ENCODE measurements at places on chromosomes 4 and X.

GRCh38 chr4:18961266-18961665 lies 939.7 kb upstream of the LCORL start:
- DNase-seq: no peak

DNA sequence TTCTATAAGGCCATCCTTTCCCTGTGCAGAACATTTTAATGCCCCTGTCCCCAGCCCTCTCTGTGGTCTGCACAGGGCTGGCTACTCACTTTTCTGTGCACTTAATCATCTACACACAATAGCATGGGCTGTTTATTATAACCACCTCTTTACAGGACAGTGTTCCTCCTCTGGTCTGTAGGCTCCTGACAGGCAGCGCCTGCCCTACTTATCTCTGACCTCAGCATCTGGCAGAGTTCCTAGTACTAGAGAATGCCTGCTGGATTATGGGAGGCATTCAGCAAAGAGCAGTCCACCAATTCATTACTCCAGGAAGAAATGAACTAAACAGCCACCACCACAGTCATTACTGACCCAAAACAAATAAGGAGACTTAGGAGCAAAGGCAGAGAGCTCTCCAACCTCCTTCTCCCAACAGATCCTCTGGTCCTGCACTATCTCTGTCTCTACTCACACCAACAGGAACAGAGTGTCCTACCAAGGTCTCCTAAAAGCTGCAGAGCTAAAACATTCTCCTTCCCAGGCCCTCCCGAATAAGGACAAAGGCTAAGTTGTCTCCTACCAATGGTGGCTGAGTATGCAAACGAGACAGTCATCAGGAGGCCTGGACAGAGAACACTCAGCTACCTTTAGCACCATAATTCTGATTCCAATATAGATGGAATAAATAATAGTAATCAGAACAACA lies 279.2 kb downstream of the QDPR start:
- no peak for DNase-seq

- no peak for DNase-seq
These were observed 633.4 kb downstream of the PDHA2 start for GRCh38 chr4:96473246-96473645.

GRCh38 chrX:19761554-19762295 lies 125.7 kb downstream of the SH3KBP1 start:
- DNase-seq: no peak

- DNase-seq: no peak
These were observed 312.2 kb upstream of the DIAPH2 start for GRCh38 chrX:96372313-96373046.

GRCh38 chrX:8484360-8484949 lies 19.8 kb downstream of the VCX3B start:
- DNase-seq: peak; percentile 17

GRCh38 chrX:35166023-35166422 lies 223.4 kb downstream of the FAM47B start:
- no peak for DNase-seq

- no peak for DNase-seq
These were observed 691 bp downstream of the MAGED1 start for GRCh38 chrX:51893931-51894696.

DNA sequence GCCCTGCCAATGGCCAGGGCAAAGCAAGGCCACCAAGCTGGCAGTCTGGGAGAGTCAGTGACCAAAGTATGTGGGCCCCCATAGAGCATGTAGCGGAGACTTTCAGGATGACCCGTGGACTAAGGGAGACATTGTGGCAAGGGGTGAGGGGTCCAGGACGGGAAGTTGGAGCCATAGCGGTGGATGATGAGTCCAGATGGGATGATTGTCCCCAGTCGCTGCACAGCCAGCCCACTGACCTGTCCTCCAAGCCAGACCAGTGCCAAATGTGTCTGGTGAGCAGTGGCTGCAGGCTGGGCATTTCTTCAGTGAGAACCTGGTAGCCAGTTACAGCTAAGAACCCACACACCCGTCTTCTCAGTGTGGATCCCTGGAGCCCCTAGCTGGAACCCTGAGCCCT lies 34.3 kb downstream of the ZNF185 start:
- DNase-seq: no peak

DNA sequence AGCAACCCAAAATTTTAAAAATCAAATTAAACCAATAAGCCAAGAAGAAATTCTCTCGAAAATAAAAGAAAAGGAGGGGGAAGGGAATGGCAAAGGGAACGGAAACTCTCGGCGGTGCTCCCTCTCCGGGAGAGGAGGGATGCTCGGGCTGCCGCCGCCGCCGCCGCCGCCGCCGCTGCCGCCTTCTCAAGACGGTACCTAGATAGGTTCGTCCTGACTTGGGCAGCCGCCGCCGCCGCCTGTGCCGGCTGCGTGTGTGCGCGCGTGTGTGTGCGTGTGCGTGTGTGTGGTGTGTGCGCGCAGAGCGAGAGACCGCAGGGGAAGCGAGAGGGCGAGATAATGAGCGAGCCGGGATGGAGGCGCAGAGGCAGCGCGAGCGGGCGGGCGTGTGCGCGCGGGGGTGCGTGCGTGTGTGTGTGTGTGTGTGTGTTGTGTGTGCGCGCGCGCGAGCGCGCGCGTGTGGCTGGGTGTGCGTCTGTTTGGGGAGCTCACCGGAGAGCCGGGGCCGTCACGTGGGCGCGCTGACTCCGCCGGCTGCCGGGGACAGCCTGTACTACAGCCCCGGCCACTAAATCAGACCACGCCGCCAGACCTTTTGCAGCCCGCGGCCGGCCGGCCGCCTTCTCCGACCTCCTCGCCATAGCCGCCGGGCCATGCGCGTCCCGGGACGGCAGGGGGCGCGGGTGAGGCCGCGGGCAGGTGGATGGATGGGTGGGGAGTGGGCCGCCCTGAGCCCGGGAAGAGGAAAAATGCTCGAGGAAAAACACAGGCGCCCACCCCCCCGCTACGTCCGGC lies 111.6 kb downstream of the DHX15 start:
- peak; percentile 82 for DNase-seq

GRCh38 chr4:43133566-43133965 lies 241.1 kb downstream of the GRXCR1 start:
- no peak for DNase-seq

DNA sequence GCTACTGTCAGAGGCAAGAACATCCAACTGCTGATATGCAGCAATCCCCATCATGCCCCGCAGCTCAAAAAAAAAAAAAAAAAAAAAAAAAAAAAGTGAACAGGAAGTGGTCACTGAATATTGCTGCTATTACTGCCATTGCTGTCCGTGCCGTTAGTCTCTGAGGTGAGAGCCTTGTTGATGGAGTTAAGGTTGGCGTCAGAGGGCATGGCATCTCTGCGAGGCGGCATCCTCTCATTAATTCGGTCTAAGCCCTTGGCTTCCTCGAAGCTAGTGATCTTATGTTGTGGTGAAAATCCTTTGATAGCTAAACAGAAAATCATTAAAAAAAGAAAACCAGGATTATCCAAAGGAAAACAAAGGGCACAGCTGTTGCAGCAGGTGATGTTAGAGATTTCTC lies 321.6 kb downstream of the PPP3CA start:
- no peak for DNase-seq

- no peak for DNase-seq
These were observed 9.0 kb downstream of the LRPAP1 start for GRCh38 chr4:3523146-3523627.

GRCh38 chrX:15973946-15974345 lies 119.3 kb upstream of the AP1S2 start:
- DNase-seq: peak; percentile 21

GRCh38 chr4:145775406-145775805 lies 95.5 kb downstream of the C4orf51 start:
- no peak for DNase-seq

DNA sequence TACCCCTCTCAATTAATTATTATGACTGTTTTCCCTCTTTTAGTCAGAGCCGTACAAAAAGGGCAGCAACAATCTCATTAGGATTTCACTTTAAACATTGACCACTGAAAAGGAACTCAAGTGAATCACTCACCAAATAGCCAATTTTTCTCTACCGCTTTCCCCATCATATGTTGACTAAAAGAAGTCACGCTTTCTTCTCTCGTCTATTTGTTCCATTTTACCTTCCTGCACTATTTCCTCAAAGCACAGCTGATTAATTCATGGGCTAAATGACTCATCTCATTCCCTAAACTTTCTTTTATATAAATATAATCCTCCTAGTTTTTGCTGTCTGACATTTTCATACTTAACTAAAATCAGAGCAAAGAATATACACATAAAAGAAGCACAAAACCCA lies 8.2 kb downstream of the MID1 start:
- DNase-seq: no peak

DNA sequence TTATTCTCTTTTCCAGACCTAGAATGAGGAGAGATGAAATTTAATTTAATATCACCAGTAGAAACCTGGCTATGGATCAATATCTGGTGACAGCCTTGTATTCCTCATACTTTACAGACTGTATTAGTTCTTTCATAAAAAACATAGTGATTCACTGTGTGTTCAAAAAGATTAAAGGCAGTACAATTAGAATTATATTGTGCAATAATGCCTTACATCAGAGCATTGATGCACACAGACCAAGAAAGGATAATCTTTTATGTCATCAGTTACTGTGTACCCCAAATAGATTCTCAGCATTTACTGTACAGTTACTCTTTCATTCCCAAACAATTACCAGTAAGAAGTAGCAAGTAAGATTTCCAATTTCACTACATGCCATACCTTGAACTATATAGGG lies 260.5 kb upstream of the ANXA10 start:
- DNase-seq: no peak

GRCh38 chr4:86778175-86778574 lies 71.0 kb downstream of the SLC10A6 start:
- DNase-seq: no peak

- DNase-seq: no peak
These were observed at the start of gene RAB33B for GRCh38 chr4:139454111-139455045. Gene RAB33B, plus strand, starts transcription at chr4:139454121. Its CDS starts 75 bp downstream, at chr4:139454196.

GRCh38 chr4:104424475-104424941 lies 70.2 kb downstream of the CXXC4 start:
- DNase-seq: no peak

DNA sequence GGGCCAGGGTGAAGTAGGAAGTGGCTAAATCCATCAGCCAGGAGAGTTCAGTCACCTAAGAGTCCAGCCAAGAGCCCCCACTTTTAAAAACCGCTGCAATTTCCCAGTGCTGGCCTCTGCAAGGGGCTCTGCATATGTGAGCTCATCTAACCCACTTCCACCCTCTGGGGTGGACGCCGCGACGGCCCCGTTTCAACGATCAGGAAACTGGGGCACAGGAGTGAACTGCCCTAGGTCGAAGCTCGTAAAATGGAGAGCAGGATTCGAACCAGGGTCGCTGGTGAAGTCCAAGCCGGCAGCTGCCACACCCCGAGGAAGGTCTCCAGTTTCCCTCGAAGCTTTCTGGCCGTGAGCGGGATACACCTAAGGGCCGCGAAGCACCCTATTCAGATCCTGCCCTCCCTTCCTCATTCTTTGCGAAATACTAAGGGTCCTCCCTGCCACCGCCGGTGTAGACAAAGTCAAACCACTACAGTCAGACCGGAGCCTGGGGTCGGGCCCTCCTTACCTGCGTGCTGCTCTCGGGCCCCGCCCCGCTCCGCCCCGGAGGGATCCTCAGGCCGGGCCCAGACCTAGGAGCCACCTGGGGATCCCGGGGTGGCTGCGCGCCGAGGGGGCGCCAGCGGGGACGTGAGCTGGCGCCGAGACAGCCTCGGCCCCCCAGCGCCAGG lies 446 bp downstream of the EVC2 start:
- DNase-seq: no peak

DNA sequence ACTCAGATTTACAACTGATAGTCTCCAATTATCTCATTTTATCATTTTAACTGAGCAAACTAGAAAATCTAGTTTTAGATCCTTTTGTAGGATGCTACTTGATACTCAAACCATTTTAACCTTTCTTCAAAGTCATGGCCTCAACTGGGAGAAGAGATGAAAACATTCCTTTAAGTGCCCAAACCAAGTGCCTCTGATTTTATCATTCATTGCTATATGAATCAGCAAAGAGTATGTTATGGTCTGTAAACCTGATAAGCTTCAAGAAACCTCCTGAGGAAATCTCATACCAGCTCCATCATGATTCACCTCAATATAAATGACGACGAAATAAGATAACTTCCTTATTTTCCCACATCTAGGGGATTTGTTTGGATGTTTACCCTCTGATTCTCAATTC lies 119.9 kb downstream of the FAM13A start:
- no peak for DNase-seq

DNA sequence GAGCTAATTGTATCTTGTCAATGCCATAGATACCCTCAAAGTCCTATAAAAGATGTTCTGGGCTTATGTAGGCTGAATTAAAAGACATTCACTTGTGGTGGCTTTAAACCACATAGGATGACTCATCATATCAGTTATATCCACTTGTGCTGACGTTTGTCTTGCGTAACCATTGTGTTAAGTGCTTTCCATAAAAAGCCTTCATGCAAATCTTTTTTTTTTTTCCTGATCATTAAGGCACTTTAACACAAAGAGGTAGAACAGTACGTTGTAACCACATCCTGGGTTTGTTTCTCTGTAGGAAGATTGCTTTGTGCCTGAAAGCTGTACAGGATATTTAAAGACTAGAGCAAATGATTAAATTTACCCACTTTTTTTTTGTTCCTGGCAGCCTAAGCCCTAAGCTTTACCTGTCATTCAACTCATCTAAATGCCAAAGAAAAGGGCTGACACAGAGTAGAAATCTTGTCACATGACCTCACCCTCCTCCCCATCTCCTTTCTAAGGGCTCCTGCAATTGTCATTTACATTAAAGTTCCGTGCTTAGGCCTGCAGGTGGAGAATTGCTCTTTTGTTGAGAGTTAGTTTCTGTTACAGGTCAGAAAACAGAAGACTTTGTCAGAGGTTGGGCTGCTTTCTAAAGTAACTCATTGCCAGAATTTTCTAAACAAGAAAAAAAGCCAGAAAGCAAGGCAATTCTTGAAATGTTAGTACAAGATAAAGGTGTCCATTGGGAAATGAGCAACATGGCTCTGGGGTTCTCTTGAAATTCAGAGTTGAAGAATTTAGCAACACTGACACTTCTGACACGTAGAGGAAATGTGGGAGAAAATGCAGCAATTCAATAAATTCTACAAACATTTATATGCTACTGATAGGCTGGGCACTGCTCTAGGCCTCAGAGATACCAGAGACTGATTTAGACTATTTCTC lies 555.6 kb downstream of the PPARGC1A start:
- no peak for DNase-seq

DNA sequence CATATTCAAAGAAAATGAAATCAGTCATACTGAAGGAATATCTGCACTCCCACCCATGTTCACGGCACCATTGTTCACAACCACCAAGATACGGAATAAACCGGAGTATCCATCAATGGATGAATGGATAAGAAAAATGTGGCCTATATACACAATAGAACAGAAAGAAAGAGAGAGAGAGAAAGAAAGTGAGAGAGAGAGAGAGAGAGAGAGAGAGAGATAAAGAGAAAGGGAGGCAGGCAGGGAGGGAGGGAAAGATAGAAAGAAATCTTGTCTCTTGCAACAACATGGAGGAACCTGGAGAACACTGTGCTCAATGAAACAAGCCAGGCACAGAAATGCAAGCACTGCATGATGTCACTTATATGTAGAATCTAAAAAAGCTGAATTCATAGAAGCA lies 52.4 kb downstream of the ANKRD17 start:
- DNase-seq: no peak

GRCh38 chr4:86482306-86483172 lies 111.6 kb upstream of the PTPN13 start:
- no peak for DNase-seq

All from gastrocnemius medialis (tissue), 4 donors.